ENCODE measurements at places on chromosomes 12 and 14.

GRCh38 chr12:22287101-22287500 lies 47.4 kb downstream of the ST8SIA1 start:
- DNase-seq = no peak

GRCh38 chr12:132108211-132108832 lies 35.8 kb downstream of the DDX51 start:
- no peak for DNase-seq

DNA sequence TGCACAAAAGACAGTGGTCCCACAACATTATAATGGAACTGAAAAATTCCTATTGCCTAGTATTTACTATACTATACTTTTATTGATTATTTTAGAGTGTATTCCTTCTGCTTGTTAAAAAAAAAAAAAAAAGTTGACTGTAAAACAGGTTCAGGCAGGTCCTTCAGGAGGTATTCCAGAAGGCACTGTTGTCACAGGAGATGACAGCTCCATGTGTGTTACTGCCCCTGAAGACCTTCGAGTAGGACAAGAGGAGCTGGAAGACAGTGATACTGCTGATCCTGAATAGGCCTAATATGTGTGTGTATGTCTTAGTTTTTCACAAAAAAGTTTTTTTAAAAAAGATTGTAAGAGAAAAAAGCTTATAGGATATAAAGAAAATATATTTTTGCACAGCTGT lies 12.3 kb downstream of the UBE2N start:
- DNase-seq = no peak

GRCh38 chr12:47841501-47841900 lies 21.8 kb upstream of the HDAC7 start:
- DNase-seq = no peak

DNA sequence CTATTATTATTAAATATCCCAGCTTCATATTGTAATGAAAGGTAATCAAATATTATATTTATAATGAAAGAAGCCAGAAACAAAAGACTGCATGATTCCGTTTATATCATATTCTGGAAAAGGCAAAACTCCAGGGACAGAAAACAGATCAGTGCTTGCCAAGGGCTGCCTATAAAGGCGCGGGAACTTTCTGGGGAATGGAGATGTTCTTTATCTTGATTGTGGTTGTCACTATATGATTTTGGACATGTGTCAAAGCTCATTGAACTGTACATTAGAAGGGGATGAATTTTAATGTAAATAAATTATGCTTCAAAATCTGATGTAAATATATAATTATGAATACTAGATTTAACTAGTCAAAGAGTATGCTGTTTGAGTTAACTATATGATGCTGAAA lies 115.4 kb upstream of the KRAS start:
- no peak for DNase-seq

- no peak for DNase-seq
Measured at GRCh38 chr12:102174117-102174516, 23.5 kb downstream of the PMCH start.

- no peak for DNase-seq
Measured at GRCh38 chr14:68241862-68242487, 422.4 kb downstream of the RAD51B start.

DNA sequence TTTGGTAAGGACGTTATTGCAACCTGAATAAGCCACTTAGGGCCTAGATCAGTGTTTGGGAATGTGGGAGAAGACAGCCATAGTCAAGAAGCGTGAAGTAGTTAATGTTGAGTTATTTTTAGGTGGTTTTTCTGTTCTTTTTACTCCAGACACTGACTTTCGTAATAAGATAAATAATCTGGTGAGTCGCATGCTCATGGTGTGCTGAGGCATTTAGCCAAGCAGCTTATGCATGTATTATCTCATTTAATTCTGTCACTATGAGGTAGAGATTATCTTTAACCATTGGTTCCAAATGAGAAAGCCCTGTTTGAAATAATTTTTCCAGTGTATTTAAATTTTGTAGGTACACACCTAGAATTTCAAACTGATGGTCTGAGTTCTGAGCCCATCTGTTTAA lies 67.3 kb downstream of the RCOR1 start:
- DNase-seq = no peak

DNA sequence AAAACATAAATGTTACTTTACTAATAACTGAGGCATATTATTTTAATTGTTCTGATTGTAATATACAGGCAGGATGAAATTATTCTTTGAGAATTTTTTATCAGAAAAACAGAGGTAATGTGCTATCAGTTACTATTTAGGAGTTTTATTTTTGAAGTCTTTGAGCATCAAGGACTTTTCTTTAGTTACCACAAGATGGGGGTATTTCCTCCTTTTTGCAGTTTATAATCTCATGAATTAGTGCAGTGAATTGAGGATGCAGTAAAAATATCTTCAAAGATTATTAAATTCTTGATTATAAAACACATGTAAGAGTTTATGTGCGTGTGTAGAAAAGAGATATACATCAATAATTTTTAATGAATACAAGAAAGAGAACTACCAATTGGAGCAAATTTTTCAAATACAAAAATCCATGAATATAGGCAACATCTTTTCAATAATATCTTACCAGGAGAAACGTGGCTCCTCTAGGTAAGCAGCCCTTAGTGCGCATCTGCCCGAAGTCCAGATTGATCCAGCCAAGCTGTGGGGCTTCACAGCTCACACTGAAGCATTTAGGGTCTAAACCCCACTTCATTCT lies 71.6 kb downstream of the ERGIC2 start:
- DNase-seq = no peak

DNA sequence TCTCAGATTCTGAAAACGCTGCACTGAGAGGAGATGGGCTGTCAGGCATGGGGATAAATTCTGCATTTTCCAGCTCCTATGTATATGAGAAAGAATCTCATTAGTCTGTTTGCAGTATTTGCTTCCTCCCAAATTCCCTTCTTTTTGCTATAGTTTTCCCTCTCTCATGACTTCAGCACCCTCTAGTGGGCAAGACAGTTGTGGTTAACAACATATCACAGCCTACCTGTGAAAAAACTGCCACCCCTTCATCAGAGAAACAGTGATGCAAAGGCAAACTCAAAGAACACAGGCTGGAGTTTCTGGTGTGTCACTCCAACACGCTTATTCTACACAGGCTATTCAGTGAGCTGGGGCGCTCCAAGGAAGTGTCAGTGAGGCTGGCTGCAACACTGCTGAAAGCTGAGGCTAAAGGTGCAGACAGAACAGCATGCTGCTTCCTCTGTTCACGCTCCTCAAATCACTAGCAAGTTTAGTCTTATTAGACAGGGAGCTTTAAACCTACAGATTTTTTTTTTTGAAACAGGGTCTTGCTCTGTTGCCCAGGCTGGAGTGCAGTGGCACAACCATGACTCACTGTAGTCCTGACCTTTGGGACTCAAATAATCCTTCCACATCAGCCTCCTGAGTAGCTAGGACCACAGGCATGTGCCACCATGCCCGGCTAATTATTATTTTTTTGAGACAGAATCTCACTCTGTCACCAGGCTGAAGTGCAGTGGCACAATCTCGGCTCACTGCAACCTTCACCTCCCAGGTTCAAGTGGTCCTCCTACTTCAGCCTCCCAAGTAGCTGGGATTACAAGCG lies 19.3 kb downstream of the ZC2HC1C start:
- DNase-seq = no peak

DNA sequence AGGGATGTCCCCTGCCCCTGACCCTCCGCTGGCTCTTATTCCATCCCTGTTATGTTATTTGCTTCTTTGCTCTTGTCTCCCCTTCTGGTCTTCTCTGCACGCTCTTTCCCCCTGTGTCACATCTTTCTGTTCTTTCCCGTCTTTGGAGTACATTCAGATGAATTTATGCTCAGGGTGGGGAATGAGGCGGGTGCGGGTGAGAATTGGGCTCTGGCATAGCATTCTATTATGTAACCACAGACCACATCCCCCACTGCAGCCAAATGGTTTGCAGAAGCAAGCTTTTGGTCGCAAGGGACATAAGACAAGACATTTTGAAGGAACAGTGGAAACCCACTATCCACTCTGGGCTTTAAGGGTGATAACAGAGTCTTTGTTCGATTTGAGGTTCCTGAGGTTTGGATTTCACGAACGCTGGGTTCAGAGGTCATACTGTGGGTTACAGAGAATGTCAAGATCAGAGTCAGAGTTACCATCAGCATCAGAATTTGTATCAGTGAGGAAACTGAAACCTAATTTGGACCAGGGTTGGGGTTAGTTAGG lies 3.8 kb downstream of the ENDOU start:
- DNase-seq = no peak

- no peak for DNase-seq
Measured at GRCh38 chr12:94900496-94900895, 103.0 kb downstream of the NDUFA12 start.

All from non-pigmented ciliary epithelial cell (primary cell).